NK-92 treated with Interleukin-12 subunit alpha and Interleukin-12 subunit beta, amount 100 ng/mL, for 24 hours (cell line): ENCODE measurements at places on chromosomes 11 and 22.

GRCh38 chr11:107859459-107860239 lies 1.1 kb upstream of the SLC35F2 start:
- no peak for DNase-seq

- DNase-seq, result no peak
These were observed 18.9 kb downstream of the ARFGAP2 start for GRCh38 chr11:47157805-47158204.

DNA sequence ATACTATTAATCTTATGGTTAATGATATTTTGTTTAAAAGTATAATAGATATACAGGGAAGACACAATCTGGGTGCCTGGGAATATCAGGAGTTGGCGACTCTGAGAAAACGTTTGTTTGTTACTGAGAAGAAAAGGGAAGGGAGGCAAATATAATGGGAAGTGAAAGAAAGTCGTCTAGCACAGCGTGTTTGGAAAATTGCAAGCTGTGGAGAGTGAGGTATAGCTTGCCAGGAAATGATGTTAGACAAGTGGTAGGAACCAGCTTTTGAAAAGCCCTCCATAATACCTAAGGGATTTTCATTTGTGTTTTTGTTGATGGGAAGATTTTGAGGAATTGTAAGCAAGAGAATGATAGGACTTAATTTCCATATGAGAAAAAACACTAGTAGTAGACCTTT lies 322.2 kb downstream of the LUZP2 start:
- no peak for DNase-seq

- no peak for DNase-seq
These were observed 14.6 kb downstream of the MS4A18 start for GRCh38 chr11:60739114-60739513.

DNA sequence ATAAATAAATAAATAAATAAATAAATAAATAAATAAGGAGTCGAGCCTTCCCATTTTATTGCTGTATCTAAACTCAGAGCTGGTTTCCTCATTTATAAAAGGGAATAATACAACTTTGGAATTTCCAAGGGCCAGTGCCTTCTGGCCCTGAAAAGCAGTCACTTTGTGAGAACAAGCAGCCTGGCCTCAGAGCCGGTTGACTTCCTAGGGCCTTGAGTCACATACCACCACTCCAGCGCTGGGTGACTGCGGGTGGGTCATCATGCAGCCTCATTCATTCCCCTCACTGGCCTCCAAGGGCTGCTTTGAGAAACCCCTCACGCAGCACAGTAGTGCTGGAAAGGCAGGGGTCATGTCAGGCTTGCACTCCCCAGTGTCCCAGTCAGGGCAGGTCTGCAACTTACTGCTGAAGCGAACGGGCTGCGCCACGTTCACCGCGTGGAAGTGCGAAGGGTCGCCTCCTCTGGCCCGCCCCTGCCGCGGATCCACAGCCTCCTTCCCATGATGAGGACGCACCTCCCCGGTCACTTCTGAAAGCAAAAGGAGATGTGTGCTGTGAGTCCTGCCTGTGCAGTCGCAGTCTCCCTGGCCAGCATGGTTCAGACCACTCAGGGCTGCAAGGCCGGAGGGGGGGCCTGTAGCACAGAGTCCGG lies 54.4 kb downstream of the DGCR2 start:
- no peak for DNase-seq

- peak; percentile 57 for DNase-seq
These were observed 26.4 kb downstream of the LRFN4 start for GRCh38 chr11:66883016-66883965.

GRCh38 chr11:42251984-42252383 lies 792.5 kb upstream of the LRRC4C start:
- DNase-seq, result no peak

- DNase-seq, result no peak
These were observed 81.3 kb downstream of the CTNND1 start for GRCh38 chr11:57842873-57843272.

DNA sequence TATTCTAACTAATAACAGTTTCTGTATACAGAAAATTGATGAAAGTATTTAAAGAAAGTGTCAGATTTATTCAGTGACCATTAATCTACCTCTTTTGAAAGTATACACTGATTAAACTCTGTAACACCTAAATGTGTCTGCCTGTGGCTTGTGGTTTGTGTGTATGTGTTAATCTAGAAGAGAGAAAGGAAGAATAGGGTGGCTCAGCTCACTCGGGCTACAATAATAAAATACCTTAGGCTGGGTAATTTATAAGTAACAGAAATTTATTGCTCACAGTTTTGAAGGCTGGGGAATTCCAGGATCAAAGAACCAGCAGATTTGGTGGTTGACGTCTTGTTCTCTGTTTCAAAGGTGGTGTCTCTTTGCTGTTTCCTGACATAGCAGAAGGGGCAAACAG lies 13.6 kb upstream of the OR5AS1 start:
- DNase-seq, result no peak

GRCh38 chr11:10599388-10600175 lies 31.1 kb upstream of the LYVE1 start:
- no peak for DNase-seq

GRCh38 chr11:86230921-86231434 lies 13.6 kb upstream of the EED start:
- no peak for DNase-seq

- DNase-seq, result no peak
These were observed 1.0 kb downstream of the PRSS23 start for GRCh38 chr11:86801364-86801763.

DNA sequence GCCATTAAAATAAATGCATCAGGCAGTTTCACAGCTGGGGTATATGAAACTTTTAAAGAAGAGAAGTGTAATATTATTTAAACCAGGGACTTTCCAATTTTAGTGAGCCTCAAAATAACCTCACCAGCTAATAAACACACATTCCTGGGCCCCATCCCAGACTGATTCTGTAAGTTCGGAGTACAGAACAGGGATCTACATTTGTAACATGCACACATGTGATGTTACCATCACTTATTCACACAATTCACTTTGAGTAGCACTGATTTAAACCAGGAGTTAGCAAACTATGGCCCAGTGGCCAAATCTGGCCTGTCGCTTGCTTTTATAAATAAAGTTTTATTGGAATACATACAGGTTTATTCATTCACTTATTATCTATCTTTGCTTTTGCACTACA lies 62.0 kb downstream of the STK33 start:
- no peak for DNase-seq

DNA sequence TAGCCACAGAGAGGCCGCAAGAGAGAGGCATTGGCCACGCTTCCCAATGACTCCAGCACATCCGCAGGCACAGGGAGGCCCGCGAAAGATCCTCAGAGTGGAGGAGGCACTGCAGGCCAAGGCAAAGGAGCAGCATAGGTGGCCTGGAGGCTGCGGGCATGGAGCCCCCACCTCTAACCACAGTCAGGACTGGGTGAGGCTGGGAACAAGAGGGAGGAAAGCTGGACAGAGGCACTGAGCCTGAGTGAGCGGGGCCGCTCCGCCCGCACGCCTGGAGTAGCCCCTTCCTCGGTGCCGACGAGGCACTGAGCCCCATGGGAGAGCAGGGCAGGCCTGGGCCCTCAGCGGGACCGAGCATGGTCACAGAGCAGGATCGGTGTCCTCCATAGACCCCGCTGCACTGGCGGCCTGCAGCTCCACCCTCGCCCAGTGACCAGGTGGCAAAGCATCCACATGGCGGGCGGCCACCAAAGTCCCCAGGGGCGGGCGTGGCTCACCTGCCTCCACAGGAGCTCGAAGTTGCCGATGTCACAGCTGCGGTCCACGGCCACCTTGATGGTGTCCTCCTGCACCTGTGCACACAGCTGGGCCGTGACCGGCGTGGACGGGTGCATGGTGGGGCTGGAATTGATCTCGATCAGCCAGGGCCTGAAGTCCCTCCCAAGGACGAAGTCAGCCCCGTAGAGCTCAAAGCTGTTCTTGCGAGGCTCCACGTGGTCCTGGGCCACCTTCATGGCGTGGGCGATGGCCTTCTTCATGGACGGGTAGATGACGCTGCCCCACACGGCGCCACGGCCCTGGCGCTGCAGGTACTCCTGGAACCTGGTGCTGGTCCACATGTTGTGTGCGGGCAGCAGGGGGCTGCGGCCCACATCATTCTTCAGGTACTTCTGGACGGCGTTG lies 18.9 kb upstream of the IL17REL start:
- no peak for DNase-seq

GRCh38 chr11:34749666-34750659 lies 129.1 kb downstream of the EHF start:
- DNase-seq, result no peak

DNA sequence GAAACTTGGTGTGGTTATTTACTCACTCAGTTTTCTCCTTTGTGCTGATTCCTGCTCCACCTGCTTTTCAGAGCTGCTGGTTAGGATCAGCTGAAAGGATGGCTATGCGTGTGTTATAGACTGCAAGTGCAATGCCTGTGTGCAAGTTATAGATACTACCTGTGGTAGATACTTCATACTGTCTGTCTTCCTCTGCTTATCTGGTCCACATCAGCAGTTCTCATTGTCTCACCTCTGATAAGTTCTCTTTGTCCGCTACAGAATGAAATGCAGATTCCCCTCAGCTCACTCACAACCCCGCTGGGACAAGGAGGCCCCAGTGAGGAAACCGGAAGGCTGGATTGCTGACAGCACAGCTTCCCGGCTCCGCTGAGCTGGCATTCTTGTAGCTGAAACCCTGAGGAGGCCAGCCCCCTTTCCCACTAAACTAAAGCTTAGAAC lies 37.5 kb upstream of the LYVE1 start:
- DNase-seq, result no peak

DNA sequence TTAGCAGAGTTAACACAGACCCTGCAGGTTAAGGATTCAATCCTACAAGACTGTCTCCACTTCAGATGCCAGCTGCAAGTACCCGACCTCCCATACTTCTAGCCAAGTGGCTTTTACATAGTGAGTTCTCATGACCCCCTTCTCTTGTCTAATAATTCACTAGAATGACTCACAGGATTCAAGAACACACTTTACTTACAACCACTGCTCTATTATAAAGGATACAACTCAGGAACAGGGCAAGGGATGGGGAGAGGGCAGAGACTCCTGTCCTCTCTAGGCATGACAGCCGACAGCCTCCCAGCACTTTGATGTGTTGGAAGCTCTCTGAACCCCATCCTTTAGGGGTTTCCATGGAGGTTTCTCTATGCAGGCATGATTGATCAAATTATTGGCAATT lies 60.0 kb downstream of the MYO18B start:
- DNase-seq, result no peak

GRCh38 chr11:84173078-84173477 lies 886.9 kb upstream of the CCDC90B start:
- DNase-seq, result no peak

GRCh38 chr11:67646535-67647336 lies 3.8 kb downstream of the ACY3 start:
- peak; percentile 71 for DNase-seq

DNA sequence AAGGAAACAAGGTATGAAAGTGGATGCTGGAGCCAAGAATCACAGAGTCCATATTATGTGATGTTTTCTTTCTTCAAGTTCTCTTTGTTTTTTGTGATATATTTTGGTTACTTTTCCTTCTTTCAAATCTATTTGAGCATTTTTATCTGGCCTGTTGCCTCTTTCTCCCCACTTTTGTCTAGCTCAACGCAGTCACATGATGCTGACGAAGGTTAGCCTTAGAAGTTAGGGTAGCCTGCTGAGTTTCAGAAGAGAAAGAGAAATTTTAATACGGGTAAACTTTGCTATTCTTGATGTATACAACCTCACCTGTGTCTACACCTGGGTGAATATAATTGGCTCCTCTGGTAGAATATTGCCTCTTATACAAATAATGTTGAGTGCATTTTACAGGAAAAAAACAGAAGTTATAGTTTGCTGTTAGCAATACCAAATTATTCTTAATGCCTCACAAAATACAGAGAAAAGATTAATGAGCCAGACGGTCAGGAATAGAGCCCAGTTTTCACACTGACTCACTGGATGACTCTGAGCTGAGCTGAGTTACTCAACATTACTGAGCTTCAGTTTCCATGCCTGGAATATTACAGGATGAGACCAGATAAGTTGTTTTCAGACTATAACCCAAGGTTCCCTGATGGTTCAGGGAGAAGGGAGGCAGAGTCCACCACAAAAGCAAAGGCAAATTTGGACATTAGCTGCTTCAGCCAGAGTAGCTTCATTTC lies 161.6 kb upstream of the BDNF start:
- no peak for DNase-seq

GRCh38 chr11:122156940-122157382 lies 40.9 kb upstream of the BLID start:
- DNase-seq, result no peak

DNA sequence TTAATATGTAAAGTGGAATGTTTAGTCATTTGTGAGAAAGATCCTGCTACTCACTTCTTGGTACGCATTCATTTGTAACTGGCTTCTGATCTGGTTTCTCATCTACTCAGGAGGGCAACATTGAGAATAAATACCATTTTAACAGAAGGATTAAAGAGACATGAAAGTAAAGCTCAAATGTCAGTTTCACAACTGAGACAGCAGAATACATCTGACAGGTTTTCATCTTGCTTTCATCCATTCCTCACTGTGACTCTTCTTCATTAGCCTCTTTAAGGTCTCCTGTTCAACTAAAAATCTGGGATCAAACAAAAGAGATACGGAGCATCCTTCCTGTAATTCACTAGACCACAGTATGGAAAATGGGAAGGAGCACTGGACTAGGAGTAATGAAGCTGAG lies 31.4 kb upstream of the CCDC89 start:
- no peak for DNase-seq

DNA sequence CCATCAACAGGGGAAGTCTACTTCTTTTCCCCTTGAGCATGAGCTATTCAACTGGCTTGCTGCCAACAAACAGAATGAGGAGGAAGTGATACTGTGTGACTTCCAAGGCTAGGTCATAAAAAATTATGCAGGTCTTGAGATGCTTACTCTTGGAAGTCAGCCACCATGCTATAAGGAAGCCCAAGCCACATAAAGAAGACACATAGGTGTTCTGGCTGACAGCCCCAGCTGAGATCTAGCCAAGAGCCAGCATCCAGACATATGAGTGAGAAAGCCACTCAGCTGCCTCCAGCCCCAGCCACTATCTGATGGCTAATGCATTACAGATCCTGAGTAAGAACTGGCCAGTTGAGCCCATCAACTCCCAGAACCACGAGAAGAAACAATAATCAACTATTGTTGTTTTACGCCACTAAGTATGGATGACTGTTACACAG lies 31.0 kb upstream of the PPP2R1B start:
- DNase-seq, result no peak

DNA sequence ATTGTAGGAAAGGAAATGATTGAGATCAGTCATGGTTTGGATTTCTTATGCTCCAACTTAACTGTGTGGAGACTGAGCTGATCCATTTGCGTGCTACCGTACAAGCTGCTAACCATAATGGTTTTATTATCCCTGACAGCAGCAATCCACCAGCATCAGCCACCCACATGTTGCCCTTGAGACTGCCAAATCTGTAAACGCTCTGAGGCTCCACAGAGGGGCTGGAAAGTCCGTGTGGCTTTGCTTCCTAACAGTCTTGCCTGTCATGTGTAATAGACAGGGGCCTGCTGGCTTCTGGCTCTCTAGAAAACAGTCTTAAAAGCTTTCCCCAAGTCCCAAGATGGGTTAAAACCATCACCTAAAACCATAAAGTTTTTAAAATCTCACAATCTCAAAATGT lies 30.1 kb downstream of the ATG16L2 start:
- DNase-seq, result no peak
